Panc1 (cell line): ENCODE measurements at places on chromosomes 12 and 14.

DNA sequence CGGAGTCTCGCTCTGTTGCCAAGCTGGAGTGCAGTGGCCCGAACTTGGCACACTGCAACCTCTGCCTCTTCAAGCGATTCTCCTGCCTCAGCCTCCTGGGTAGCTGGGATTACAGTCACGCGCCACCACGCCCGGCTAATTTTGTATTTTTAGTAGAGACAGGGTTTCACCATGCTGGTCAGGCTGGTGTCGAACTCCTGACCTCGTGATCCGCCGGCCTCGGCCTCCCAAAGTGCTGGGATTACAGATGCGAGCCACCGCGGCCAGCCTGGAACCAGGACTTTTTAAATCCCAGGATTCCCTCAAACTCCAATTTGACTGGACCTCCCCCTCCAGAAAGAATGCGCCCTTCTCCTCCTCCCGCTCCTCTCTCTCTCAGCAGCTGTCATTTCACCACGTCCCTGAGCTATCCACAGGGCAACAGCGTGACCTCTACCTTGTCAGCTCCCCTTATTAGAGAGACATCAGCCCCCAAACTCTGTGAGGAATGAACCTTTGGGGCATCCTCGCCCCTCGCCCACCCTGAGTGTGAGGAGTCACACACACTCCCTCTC is 2.0 kb downstream of the ESYT1 start:
- no peak for DNase-seq

- DNase-seq: no peak
Observed at GRCh38 chr12:124976999-124977398, 11.9 kb downstream of the DHX37 start.

GRCh38 chr12:27615331-27615891 is 80.8 kb upstream of the REP15 start:
- DNase-seq: no peak

DNA sequence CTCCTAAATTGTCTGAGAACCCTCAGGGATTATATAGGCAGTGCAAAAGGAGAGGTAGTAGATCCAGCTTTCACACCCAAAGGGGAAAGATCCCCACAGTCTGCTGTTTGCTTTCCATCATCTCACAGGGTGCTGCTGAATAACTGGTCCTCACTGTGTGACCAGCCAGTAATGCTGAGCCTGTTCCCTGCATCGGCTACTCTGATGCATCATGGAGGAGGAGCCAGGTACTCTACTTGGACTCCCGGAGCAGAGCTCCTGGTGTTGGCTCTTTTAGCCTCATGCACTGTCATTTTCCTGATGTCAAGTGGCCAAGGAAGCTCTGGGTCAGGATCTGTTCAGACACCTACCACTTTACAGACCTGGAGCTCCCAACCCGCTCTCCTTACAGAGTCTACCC is 127.4 kb upstream of the ATF1 start:
- no peak for DNase-seq

- DNase-seq: no peak
Observed at GRCh38 chr12:112160611-112161010, 35.3 kb downstream of the TRAFD1 start.

- DNase-seq: no peak
Observed at GRCh38 chr12:67646775-67647174, 1.8 kb upstream of the DYRK2 start.

DNA sequence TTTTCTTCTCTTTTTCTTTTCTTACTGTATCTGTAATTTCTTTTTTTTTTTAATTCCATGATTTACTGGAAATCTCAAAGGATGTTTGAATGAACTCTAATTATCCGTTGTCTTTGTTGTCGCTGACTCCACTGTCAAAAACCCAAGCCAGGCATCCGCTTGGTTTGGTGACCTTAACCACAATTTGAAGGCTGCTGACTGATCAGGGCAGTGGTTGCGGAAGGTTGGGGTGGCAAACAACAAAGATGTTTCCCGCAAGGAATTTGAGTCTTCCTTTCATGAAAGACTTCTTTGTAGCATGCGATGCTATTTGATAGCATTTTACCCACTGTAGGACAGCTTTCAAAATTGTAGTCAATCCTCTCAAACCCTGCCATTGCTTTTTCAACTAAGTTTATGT is 1013.8 kb downstream of the DIO2 start:
- DNase-seq: no peak

- no peak for DNase-seq
Observed at GRCh38 chr14:75119056-75119455, 7.8 kb downstream of the NEK9 start.

- no peak for DNase-seq
Observed at GRCh38 chr12:89775063-89775985, 66.7 kb upstream of the ATP2B1 start.

- no peak for DNase-seq
Observed at GRCh38 chr12:1875608-1876007, 42.8 kb downstream of the CACNA2D4 start.

GRCh38 chr12:27843714-27844245 is 63.7 kb upstream of the MANSC4 start:
- DNase-seq: no peak

DNA sequence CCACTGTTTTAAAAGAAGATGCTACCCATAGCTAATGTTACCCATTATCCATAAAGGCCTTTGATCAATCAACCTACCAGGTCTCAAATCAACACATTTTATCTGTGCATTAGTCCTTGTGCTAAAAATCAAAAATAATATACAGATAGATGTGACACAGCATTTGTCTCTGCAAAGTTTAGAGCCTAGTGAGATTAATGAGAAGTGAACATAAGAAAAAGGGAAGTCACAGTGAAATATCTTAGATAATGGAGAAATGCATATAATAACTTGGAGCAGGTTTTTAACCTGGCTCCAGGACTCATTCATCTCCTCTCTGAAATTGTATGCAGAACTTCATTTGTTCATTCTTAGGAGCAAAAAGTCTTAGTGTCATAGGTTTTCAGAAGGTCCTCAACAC is 7.2 kb downstream of the PDE3A start:
- no peak for DNase-seq

GRCh38 chr14:90839024-90839888 is 23.0 kb upstream of the TTC7B start:
- no peak for DNase-seq

- no peak for DNase-seq
Observed at GRCh38 chr14:103058164-103059055, 1.1 kb upstream of the CDC42BPB start.

- DNase-seq: no peak
Observed at GRCh38 chr14:93059917-93060545, 55.7 kb downstream of the ITPK1 start.

DNA sequence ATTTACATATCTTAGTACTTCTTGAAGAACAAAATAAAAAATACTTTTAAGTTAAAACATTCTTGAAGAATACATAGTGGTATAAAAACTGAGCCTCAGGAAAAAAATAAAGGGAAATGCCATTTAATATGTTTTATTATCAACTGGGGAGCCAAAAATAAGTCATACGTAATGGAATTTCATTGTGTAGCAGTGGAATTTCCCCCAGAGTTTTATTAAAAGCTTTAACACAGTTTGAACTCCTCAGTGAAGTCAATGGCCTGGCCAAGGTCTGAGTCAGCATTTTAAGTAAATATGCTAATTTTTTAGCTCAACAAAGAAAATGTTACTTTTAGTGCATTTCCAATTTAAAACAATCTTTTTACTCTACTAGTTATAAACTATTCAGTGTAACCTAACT is 350.1 kb upstream of the ATP2B1 start:
- DNase-seq: no peak

DNA sequence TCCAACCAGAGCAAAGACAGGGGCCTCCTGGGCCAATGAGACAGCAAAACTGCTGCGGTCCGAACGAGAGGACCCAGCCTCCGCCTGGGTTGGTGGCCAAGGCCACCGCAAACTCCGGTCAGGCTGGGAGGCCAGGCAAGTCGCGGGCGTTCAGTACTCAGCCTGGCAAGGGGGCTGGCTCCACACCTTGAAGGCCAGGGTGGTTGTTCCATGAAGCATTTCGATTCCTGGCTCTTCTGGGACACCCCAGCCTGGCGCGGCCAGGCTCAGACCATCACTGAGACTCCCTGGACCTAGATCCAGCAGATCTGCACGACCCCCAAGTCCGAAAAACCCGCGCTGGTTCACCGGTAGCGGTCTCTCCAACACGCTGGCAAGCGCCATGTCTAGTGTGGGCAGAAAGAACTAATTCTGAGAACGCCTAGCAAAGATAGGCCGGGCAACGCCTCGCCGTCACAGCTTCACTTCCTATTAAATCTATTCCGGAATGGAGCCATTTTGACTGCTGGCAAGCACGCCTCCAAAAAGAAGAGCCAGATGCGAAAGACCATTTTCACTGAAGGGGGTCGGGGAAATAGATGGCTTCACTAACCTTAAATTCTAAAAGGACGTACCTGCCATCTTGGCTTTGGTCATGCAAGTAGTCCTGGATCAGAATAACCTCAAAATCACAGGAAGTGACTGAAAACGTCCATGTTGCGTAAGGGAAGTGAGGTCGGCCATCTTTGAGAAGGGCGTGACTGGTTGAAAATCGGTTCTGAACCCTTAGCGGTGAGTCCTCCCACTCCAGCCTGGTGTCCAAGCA is at the start of gene PSMB5:
TSS of gene PSMB5 (minus strand) at position 403 of the 805 bp plus-strand sequence. CDS start at position 384, 19 bp downstream.
- peak; percentile 84 for DNase-seq

GRCh38 chr12:104751594-104751993 is 206.5 kb downstream of the SLC41A2 start:
- no peak for DNase-seq

DNA sequence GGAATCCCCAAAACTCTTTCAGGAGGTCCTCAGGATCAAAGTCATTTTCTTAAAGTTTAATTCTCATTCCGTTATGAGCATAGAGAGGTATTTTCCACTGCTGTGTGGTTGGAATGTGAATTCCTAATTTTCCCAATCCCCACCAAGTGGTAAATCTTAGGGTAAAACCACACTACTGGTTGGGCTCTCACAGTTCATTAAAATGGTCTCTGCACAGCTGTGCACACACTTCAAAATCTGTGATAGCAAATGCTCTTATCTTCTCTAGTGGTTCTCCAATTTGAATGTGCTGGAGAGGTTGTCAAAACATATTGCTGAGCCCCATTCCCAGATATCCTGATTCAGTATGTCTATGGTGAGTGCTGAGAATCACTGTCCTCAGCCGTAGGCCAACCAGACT is 189.1 kb downstream of the BMP4 start:
- no peak for DNase-seq

- DNase-seq: no peak
Observed at GRCh38 chr14:91368776-91369416, 48.7 kb downstream of the CCDC88C start.

- DNase-seq: no peak
Observed at GRCh38 chr14:96030108-96030760, 8.9 kb upstream of the C14orf132 start.

GRCh38 chr12:20798554-20798953 is 12.0 kb upstream of the SLCO1B3 start:
- DNase-seq: no peak

GRCh38 chr14:33933386-33933933 is 17.4 kb downstream of the EGLN3 start:
- no peak for DNase-seq

DNA sequence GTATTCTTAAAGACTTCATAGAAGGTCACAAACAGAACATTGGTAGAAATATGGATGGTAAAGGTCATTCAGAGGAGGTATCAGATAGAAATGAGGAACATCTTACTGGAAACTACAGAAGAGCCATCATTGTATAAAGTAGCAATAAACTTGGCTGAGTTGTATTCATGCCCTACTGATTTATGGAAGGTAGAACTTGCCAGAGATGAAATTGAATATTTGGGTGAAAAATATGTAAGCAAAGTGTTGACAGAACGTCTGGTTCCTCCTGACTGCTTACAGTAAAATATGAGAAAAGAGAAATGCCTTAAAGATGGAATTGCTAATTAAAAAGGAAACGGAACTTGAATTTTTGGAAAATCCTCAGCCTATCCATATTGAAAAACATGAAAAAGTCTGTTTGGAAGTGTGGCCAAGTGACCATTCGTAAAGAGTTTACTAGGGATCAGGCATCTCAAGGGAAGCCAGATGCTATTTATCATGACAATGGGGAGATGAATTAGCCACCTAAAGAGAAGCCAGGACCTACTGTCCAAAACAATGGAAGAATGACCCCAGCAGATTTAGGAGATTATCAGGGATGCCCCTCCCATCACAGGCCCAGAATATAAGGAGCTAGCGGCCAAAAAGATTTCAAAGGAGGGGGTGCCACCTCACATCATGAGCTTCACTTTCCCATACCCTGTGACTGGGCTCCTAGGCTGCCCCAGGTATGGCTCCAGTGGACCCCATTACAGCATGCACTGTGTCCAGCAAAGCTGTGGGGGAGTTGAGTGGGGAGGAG is 189.3 kb downstream of the ITPR2 start:
- DNase-seq: no peak

- DNase-seq: no peak
Observed at GRCh38 chr12:89960011-89960507, 251.4 kb upstream of the ATP2B1 start.

GRCh38 chr12:58253663-58254062 is 312.3 kb downstream of the ATP23 start:
- no peak for DNase-seq

- no peak for DNase-seq
Observed at GRCh38 chr12:123713823-123714585, 1.9 kb downstream of the ATP6V0A2 start.

GRCh38 chr12:75913502-75914351 is 117.8 kb downstream of the PHLDA1 start:
- DNase-seq: no peak

DNA sequence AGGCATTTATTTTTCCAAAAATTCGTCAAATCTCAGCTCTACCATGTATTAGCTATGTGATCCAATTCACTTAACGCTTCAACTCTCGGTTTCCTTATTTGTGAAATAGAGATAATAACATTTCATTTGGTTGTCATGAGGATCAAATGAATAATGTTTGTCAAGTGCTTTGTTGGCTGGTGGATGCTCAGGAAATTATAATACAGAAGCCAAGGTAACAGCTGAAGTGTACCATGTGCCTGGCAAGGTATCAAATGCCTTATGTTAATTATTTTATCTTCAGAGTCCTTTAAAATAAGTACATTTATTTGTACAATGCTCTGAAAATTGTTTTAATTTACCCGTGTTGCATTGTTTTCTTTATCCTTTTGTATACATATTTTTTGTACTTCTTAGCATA is 6.1 kb upstream of the PRKCH start:
- DNase-seq: no peak
